Stimulated activated CD8-positive, alpha-beta memory T cell treated with anti-CD3 and anti-CD28 coated beads, Interleukin-4, amount 100 ng/mL, for 1 hour (primary cell): ENCODE measurements at places on chromosomes 4 and X.

GRCh38 chrX:125198546-125198945, 121.1 kb upstream of the TEX13C start:
- no peak for DNase-seq

- no peak for DNase-seq
These were observed 80.4 kb downstream of the WFS1 start for GRCh38 chr4:6349896-6350603.

- DNase-seq, result no peak
These were observed 40.9 kb downstream of the P2RY8 start for GRCh38 chrX:1496076-1496475.

GRCh38 chr4:72761368-72762038, 192.5 kb upstream of the ADAMTS3 start:
- no peak for DNase-seq

GRCh38 chr4:159608436-159608835, 505.6 kb downstream of the RAPGEF2 start:
- DNase-seq, result no peak

GRCh38 chr4:4364486-4365208, 22.3 kb upstream of the NSG1 start:
- DNase-seq, result no peak

DNA sequence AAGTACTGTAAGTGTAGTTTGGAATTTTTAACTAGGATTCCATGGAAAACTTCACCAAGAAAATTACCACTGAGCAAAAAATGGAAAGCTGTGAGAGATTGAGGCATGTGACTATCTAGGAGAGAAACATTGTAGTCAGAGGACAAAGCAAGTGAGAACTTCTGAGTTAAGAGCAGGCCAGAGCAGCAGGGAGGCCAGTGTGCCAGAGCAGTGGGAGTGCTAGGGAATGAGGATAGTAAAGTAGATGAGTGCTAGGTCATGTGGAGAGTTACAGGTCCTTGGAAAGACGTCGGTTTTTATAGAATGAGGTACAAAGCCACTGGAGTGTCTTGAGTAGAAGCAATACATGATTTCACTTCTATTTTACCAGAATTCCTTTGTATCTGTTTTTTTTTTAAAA, 52.7 kb upstream of the FAT4 start:
- no peak for DNase-seq

GRCh38 chr4:122710434-122711308, 21.8 kb upstream of the BBS12 start:
- DNase-seq, result no peak

DNA sequence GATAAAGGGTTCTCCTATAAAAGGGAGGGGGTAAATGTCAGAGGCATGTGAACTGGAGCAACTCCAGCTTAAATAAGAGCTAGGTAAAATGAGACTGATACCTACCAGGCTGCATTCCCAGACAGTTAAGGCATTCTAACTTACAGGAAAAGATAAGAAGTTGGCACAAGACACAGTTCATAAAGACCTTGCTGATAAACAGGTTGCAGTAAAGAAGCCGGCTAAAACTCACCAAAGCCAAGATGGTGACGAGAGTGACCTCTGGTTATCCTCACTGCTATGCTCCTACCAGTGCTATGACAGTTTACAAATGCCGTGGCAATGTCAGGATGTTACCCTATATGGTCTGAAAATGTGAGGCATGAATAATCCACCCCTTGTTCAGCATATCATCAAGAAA, 13.1 kb upstream of the SULT1B1 start:
- DNase-seq, result no peak

DNA sequence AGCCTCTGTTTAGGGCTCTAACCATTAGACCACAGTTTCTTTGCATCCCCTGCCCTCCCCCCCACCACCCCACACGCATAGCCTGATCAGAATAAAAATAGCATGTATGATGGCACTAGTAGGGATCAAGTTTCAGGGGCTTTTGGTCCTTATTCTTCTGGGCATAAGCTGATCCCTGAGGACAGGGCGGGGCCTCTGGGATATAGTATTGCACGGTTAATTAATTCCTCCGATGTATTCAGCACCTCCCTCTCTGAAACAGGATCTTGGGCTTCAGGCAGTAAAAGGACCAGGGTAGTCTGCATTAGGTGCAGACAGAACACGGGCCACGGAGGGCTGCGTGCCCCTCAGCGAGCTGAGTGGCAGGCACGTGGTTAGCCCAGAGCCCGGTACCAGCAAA, 57.1 kb downstream of the ELF4 start:
- no peak for DNase-seq

DNA sequence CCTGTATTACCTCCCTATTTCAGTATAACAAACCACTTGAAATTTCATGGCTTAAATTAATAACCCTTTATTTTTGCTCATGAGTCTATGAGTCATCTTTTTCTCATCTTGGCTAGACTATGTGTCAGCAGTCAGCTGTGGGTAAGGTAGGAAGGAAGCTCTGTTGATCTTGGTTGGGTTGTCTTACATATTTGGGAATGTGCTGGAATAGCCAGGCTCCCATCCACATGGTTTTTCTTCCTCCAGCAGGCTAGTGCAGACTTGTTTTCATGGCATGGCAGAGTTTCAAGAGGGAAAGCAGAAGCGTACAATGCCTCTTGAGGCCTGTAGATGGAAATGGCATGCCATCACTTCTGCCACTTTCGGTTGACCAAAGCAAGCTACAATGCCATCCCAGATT, 89.7 kb downstream of the LINC00632 start:
- DNase-seq, result no peak

- DNase-seq, result no peak
These were observed 205.9 kb upstream of the GALNT7 start for GRCh38 chr4:172962564-172963353.

GRCh38 chr4:8201321-8201781, 2.3 kb downstream of the SH3TC1 start:
- DNase-seq, result no peak

GRCh38 chrX:9465380-9466123, 694 bp downstream of the TBL1X start:
- DNase-seq, result no peak

DNA sequence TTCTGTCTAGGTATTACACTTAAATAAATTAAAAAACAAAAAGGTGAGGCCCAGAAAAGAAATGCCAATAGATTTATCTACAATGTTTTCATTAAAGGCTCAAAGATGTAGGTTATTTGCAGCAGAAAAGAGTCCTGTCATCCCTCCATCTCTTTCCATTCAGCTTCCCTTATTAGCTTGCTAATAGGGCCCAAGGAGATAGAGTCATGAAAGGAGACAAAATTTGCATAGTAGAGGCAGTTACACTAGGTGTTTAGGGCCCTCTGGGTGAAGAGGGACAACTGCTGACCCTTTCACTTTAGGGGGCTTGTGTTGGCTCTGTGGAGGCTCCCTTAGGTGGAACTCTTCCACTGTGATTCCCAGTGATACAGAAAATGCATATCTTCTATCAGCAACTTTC, 58.4 kb upstream of the TACR3 start:
- no peak for DNase-seq
